ENCODE measurements at places on chromosomes 3 and 15.

DNA sequence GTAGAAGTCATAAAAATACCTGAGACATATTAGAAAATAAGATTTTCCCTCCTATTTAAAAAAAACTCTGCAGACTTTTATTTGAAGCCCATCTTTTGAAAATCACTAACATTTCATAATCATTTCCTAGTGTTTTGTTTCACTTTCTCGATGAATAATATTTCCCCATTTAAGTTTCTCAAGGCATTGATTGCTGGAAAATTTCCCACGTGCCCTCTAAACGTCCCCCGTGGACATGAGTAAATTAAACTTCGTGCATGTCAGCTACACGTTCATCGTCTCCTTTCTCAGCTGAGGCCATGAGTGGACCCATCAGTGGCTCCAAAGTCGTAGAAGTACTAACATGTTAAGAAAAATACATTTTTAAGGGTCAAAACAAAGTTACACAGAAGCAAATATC lies 2.0 kb upstream of the TM2D3 start:
- DNase-seq = no peak

DNA sequence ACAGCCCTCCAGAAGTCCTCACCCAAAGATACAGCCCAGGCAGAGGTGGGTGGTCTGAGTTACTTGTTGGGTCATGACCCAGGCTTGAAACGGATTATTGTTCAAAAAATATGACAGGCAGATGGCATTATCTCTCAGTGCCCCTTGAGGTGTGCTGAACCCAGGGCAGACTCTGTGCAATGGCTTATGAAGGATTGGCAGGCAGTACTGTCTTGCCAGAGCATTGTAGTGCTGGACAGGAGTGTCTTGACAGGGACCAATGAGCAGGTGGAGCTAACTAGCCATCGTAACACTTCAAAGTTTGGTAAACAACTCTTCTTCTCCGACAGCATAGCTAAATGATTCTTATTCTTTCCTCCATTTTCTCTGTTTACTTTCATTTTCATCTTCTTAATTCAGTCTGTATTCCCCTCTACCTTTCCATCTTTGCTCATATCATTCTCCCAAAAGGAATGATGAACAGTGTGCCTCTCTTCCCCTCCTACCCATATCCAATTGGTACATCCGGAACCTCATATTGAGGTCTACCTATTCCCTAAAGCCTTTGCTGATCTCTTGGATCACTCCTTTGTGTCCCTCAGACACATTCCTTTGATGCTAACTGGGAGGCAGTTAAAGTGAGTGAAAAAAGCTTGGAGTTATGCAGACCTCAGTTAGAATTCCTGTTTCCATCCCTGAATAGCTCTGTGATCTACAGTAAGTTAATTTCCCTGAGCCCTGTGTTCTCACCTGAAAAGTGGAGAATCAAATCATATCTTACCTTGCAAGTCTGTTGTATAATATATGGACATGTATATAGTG lies 2.6 kb upstream of the IL20RB start:
- no peak for DNase-seq

- no peak for DNase-seq
These were observed 231.0 kb upstream of the THRB start for GRCh38 chr3:24725514-24726255.

DNA sequence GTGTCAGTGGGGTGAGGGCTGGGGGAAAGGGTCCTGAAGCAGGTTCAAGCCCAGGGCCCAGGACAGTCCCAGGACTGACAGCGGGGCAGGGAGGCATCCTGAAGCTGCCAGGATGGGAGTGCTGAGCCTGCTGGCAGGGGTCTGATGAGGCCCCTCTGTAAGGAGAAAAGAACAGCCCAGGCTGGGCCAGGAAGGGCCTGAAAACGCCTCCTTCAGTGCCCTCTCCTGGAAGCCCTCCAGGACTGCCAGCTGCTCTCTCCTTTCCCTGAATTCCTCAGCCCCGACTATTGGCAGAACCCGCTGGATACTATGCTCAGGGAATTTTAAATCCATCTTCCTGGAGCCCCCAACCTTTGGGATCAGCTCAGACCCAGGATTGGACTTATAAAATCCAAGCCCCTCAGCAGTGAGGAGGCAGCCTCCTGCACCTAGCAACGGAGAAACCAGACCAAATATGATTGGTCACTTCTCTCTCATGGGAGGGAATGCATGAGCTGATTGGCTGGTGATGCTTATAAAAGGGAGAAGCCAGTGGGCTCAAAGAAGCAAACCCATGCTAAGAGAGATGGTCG lies 203.5 kb upstream of the LINGO1 start:
- no peak for DNase-seq

GRCh38 chr3:187073581-187074098 lies 65.7 kb downstream of the RPL39L start:
- DNase-seq = no peak

GRCh38 chr3:111285694-111286093 lies 214.1 kb downstream of the NECTIN3 start:
- DNase-seq = no peak

- no peak for DNase-seq
These were observed 13.7 kb downstream of the CCR8 start for GRCh38 chr3:39343076-39343717.

DNA sequence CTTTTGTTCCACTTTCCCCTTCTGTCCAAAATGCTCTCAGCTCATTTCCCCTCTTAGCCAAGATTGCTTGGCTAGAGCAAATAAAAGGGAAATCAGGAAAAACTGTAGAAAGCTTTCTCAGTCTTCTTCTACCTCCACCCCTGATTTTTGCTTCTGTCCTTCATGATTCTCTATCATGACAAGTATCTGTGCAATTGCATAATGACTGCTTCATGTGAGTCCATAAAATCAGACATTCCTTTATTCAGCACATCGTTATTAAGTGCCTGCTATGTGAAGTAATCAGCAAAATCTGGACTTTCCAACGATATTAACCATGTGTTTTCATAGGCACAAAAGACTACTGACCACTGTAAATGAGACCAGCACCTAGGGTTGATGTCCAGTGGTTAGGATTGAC lies 321.5 kb upstream of the CBLB start:
- no peak for DNase-seq

DNA sequence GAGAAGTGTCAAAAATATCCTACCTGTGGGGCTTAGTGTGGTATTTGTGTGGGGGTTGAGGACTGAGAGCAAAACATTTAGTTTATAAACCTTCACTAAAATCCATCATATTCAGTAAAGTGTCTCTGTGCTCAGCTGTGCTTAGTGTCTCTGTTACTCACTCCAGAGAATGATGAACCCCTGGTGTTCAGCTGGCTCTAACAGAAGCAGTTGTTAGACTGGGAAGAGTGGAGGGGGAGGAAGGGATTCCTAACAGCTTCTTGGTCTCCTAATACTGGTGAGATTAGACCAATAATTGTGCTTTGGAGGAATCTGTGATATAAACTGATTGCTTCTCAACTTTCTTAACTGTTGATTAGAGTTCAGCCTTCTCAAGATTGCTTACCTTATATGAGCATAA lies 1123.5 kb downstream of the ROBO2 start:
- DNase-seq = no peak

- no peak for DNase-seq
These were observed 32.7 kb upstream of the NUDT16 start for GRCh38 chr3:131348911-131349310.

DNA sequence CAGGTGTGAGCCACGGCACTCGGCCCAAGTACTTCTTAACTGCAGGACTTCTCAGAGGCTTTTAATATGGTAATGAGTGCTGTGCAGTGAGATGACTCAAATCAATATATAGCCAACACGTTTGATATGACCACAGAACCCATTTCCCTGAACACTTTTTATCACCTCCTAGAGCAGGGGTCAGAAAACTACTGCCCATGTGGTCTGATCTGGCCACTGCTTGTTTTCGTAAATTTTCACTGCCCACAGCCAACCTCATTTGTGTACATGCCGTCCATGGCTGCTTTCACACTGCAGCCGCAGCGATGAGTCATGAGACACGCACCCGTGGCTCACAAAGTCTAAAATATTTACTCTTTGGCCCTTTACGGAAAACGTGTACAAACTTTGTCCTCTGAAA lies 179.2 kb downstream of the RORA start:
- no peak for DNase-seq

DNA sequence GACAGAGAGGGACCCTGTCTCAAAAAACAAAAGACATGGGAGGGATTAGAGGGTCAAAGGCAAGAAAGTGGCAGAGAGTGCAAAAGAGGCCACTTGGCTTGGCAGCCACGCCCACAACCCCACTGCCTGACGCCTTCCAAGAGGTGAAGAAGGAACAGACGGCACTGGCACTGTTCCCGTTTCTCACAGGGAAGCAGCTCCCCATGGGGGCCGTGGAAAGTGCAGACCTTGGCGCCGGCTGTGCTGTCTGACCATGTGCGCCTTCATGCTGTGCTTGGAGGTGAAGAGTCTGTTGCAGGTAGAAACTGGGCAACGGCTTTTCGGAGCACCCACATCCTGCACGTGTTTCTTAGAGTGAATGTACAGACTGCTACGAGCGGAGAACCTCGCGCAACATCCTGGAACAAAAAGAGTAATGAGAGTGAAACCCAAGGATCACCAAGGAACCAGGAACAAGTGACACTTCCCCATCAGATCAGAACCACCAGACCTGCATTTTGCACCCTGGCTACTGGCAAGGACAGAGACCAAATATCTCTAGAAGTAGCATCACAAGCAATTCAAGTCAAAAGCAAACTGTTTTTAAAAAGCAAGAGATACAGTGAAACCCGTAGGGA lies 9.7 kb downstream of the ZXDC start:
- no peak for DNase-seq

DNA sequence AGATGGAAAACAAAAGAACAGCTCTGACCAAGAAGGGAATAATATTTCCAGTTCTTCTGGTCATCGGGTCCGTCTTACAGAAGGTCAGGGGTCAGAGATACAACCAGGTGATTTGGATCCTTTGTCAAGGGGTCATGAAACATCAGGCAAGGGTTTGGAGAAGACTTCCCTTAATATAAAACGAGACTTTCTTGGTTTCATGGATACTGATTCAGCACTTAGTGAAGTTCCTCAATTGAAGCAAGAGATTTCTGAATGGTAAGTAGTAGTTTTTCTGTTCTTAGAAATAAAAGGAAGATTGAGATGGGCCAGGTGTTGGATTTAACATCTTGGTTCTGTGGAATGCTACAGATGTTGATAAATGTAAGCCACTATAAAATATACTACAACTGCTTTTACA lies 9.5 kb downstream of the MGA start:
- no peak for DNase-seq

- no peak for DNase-seq
These were observed 39.8 kb downstream of the EOGT start for GRCh38 chr3:68973639-68974038.

DNA sequence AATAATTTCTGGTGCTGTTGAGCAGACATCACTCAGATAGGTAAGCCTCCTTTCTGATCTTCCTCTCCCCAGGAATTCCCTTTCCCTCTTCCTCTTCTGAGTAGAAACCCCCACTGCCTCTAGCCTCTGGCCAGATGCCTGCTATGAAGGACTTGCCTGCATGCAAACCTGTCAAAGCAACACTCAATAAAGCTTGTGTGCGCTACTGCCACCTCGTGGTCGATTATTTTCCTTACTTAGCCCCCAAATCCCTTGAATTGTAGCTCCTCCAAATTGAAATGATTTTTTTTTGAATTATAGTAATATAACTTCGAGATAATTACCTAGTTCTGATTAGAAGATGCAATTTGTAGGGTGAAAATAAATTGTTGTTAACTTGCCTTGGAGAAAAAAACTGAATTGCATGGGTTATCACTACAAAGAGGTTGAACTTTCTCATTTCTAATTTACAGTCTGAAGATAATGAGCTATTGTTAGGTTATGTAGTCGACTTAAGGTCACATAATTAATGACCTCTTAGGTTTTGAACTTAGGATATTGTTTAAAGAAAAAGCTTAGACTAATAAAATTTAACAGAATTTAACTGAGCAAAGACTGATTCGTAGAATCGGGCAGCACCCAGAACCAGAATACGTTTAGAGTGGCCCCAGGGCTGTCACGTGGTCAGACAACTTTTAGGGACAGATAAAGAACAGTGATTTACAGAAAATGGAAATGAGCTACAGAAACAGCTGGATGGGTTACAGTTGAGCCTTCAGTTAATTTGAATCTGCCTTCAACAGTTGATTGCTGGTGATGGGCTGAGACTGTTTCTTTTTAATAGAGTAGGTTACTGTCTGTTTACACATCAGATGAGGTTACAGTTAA lies 269.3 kb downstream of the ARPP21 start:
- DNase-seq = no peak

DNA sequence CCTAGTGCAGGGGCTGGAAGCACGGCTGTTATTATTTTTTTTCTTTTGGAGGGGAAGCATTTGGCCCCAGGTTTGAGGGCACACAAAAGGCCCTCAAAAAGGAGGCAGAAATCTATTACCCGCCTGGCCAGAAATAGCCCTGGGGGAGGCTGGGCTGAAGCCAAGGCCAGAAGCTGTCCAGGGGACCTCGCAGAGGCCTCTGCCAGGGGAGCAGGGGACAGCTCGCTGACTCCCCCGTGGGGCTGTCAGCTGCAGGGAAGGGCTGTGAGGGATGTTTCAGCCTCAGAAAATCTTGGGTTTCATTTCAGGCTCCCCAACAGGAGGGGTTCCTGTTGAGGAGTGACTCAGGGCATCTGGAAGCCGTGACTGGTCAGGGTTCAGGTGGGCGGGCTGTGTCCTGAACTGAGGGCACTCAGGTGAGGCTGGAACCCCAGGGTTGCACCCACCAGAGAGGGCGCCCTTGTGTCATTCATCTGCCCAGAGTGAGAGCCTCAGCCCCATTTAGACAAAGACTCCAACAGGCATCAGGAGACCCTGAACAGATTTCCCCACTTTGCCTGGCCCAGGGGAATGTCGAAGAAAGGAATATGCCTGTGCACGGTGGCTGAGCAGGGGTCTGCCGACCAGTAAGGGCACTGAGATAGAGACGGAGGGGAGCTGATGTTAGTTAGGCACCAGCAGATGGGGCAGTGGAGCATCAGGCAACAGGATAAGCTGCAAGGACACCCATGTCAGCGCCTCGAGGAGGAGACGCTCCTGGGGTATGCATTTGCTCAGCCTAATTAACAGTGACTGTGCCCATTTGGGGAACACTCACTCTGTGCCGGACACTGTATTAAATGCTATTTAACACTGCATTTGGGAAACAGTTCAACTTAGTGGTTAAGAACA lies 43.5 kb upstream of the SLC6A11 start:
- no peak for DNase-seq

DNA sequence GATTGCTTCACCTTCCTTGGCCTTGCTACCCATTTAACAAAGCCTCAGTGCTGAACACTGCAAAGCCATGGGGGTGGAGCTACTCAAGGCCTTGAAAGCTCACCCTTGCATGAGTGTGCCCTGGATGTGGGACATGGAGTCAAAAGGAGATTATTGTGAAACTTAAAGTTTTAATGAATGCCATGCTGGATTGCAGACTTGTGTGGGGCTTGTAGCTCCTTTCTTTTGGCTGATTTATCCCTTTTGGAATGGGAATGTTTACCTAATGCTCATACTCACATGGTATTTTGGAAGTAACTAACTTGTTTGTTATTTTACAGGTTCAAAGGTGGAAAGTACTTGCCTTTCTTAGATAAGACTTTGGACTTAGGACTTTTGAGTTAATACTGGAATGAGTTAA lies 538.5 kb upstream of the NECTIN3 start:
- DNase-seq = no peak

DNA sequence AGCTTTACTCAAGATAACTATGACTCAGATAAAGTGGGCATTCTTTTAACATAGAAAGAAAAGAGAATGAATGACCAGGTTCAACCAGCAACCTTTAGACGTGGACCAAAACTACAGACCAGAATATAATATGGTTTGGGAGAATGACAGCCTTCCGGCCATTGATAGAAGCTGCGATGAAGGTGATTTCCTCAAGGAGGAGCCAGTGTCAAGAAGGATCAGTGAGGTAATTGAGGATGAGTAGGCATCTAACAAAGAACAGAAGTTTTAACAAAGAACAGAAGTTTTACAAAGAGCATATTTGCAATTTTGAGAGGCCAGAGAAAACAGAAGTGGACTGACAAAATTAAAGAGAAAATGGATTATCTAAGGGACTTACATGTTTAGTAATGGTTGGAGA lies 289.0 kb upstream of the AGTR1 start:
- no peak for DNase-seq
